H1 (cell line): ENCODE measurements at places on chromosomes 3 and 15. TPM values are rescaled to one million over a fixed set of nuclear protein-coding genes. Genes with fewer than 3 reads are reported as not detected.

TEX9 gene
- 10.8 and 12.3 TPM in 2 replicates for total RNA-seq

- no peak overlapping the region for H3K4me3 ChIP-seq
- DNase-seq: no peak
- no peak overlapping the region for H3K27ac ChIP-seq
- H3K27me3 ChIP-seq: no peaks in the 10 kb centered on the region
- no peaks in the 10 kb centered on the region for H3K4me1 ChIP-seq
These were observed 92.3 kb upstream of the COL8A1 start for GRCh38 chr3:99545941-99546580.

GRCh38 chr3:141114179-141114745 is 63.1 kb downstream of the SPSB4 start:
- no peak overlapping the region for H3K27ac ChIP-seq
- H3K4me3 ChIP-seq: no peak overlapping the region
- DNase-seq: no peak
- H3K27me3 ChIP-seq: no peaks in the 10 kb centered on the region

- no peak for DNase-seq
- no peaks in the 10 kb centered on the region for H3K36me3 ChIP-seq
- no peak overlapping the region for H3K27ac ChIP-seq
- no peak overlapping the region for H3K4me3 ChIP-seq
These were observed 528.4 kb upstream of the RGMA start for GRCh38 chr15:93617443-93617842.

DNA sequence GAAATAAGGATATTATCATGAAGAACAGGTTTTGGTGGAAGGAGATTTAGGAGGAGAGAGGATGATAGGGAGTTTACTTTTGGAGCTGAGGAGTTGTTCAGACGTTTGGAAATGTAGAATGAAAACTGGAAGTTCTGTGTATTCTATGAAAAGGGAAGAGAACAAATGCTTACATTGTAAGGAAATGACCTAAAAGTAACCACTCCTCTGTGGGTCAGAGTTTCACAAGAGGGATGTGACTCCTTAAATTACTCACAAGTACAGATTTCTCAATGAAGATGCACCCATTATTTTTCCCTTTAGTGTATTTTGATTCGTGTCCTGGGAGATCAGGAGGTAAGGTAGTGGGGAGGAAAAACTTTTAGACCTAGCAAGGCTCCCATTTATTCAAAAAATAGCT is 4.0 kb downstream of the RNF13 start:
- H3K36me3 ChIP-seq: no peaks in the 10 kb centered on the region
- no peak overlapping the region for H3K27ac ChIP-seq
- no peak overlapping the region for H3K4me3 ChIP-seq
- no peak for DNase-seq
- no peaks in the 10 kb centered on the region for H3K4me1 ChIP-seq

NRG4 gene
- not detected in 2 replicates for total RNA-seq

DNA sequence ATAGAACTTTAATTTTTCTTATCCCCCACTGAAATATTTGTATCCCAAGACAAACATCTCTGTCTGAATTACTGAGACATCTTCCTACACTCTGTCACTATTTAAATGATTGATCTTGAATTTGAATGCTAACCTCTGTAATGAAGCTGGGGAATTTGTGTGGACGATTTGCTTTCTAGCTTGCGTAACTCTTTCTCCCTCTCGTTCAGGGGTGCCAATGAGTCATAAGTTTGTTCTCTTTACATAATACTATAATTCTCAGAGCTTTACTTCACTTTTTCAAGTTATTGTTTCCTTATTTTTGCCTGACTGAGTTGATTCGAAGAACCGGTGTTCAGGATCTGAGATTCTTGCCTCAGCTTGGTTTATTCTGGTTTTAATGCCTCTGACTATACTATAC is 783.3 kb upstream of the CADM2 start:
- H3K27me3 ChIP-seq: no peaks in the 10 kb centered on the region
- DNase-seq: no peak
- no peaks in the 10 kb centered on the region for H3K4me1 ChIP-seq
- H3K4me3 ChIP-seq: no peak overlapping the region

DNA sequence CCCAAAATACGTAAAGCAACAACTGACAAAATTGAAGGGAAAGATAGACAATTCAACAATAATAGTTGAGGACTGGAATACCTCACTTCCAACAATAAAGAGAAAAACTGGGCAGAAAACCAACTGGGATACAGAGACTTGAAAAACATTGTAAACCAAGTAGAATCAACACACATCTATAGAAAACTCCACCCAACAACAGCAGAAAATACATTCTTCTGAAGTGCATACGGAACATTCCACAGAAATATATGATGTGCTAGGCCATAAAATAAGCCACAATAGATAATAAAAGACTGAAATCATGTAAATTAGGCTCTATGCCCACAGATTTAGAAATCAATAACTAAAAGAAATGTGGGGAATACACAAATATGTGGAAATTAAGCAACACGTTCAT is 98.4 kb upstream of the THBS1 start:
- no peaks in the 10 kb centered on the region for H3K4me1 ChIP-seq
- H3K4me3 ChIP-seq: no peak overlapping the region
- H3K36me3 ChIP-seq: no peaks in the 10 kb centered on the region
- H3K27me3 ChIP-seq: no peaks in the 10 kb centered on the region

CAND2 gene
- total RNA-seq: 8.7 and 11.2 TPM in 2 replicates

DNA sequence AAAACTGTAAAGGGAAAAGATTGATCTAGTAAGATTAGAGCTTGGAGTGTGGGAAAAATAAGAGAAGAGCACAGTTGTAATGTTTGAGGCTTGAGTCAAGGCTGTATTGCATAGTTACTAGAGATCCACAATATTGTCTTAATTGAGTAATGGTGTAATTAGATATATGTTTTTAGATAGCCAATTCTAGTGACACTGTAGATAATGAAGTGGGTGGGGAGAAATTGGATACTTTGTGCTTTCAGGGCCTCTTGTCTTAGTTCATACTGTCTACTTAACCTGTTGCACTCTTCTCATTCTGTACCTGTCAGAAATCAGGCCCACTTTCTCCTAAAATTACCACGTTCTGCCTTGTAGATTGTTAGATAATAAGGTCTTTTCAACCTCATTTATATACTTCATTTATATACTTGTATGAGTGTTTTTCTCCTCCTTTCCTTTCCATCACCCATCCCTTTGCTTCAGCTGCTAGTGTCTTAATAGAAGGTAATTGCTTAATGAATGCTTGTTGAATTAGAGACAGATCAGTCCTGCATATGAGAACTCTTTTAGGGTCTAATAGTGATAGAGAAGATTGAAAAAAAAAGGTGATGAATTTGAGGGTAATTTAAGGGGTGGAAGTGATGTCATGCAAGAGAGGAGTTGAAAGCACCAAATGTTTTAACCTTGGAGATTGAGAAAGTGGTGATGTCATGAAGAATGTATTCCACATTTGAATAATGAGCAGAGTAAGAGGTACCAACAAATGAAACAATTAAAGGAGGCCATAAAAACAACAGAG is 32.0 kb downstream of the PIK3CA start:
- H3K27ac ChIP-seq: no peak overlapping the region
- no peak for DNase-seq
- H3K27me3 ChIP-seq: no peaks in the 10 kb centered on the region
- H3K4me3 ChIP-seq: no peak overlapping the region
- no peaks in the 10 kb centered on the region for H3K36me3 ChIP-seq

COL6A6 gene
- 0.09 TPM in 1 of 2 replicates, not detected in the other for total RNA-seq

- no peaks in the 10 kb centered on the region for H3K4me1 ChIP-seq
- no peaks in the 10 kb centered on the region for H3K27me3 ChIP-seq
- no peak overlapping the region for H3K4me3 ChIP-seq
These were observed 143.8 kb downstream of the SV2B start for GRCh38 chr15:91243826-91244225.

DNA sequence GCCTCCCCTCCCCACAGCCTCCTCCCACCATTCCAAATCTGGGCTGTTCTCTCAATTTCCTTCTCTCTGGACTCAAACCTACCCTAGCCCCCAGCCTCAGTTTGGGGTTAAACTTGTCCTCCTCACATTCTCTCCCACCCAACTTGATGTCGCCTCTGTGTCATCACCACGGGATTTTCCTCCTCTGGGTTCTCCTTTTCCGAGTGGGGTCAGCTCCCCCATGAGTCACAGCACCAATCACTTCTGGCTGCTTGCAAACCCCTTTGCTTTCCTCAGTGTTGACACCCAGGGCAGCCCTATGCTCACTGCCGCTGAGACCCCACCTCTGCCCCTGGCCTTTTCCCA is 451 bp downstream of the CCR5AS start:
- H3K27me3 ChIP-seq: no peaks in the 10 kb centered on the region
- no peaks in the 10 kb centered on the region for H3K4me1 ChIP-seq
- no peak for DNase-seq
- no peaks in the 10 kb centered on the region for H3K36me3 ChIP-seq

- no peaks in the 10 kb centered on the region for H3K27me3 ChIP-seq
- no peaks in the 10 kb centered on the region; the same call in 1 of the 2 replicates for H3K4me1 ChIP-seq
- peaks cover 22% of the 10 kb centered on the region for H3K36me3 ChIP-seq
- H3K27ac ChIP-seq: no peak overlapping the region
These were observed 48.5 kb downstream of the RGMA start for GRCh38 chr15:93040288-93041158.

RETNLB gene
- total RNA-seq: not detected in 2 replicates

- H3K27ac ChIP-seq: no peak overlapping the region
- no peaks in the 10 kb centered on the region for H3K36me3 ChIP-seq
- no peaks in the 10 kb centered on the region for H3K27me3 ChIP-seq
- H3K4me1 ChIP-seq: peaks cover 3% of the 10 kb centered on the region; the same call in 1 of the 2 replicates
- H3K4me3 ChIP-seq: no peak overlapping the region
These were observed 289.0 kb downstream of the NEK10 start for GRCh38 chr3:27080258-27080525.
